ENCODE measurements at places on chromosomes 4 and X. TPM values are rescaled to one million over a fixed set of nuclear protein-coding genes. Genes with fewer than 3 reads are reported as not detected.

Gene NPY5R
- total RNA-seq = 0.12 TPM

DNA sequence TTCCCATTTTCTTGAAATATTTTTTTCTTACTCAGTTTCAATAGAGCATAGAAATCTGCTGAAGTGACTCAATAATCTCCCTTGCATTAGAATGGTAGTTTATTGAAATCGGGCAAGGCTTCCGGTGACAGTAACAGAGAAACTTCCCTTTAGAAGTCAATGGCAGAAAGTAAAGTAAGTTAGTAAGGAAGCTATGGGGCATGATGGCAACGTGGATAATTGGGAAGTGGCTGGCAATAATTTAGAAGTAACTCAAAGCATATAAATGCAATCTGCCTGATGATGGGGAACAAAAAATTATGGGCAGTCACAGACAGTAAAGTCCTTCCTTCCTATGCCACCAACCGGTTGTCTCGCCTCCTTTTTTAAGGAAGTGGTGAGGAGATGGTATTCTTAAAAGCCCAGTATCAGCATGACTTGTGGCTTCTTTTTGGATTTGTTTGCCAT is 7.6 kb downstream of the CYBB start:
- DNase-seq = no peak

DNA sequence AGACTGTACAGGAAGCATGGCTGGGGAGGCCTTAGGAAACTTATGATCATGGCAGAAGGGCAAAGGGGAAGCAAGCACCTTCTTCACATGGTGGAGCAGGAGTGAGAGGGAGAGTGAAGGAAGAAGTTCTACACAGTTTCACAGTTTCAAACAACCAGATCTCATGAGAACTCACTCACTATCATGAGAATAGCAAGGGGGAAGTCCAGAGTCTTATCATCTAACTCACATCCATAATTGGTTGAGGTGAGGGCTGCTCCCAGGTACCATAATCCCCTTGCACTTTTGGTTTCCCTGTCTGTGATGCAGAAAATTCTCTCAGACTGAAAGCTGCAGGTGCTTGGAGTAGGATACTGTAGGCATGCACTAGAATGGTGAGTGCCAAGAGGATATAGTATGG is 233.8 kb upstream of the CPEB2 start:
- DNase-seq = no peak

DNA sequence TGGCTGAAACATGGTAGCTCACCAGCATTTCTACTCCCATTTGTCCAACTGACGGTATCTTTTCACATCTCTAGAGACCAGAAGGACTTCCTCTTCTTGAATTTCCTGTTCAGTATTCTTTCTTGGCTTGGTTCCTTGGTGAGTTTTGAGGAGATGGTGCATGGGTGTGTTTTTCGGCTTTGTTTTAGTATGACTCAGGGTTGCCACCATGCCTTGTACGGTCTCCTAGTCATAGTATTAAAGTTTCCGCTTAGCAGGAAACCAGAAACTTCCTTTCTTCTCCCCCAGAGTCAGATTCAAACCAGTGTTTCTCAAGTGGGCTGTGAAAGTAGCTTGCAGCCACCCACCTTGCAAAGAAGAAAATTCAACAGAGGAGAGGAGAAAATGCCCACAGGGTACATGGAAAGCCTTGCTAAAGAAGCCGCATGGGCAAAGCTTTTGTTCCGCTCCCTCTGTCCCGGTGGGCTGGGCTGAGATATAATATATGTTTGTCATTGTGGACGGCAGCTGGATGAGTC is 5.7 kb downstream of the CD99 start:
- no peak for DNase-seq
